ENCODE measurements at places on chromosomes 12 and 14.

- DNase-seq, result no peak
Measured at GRCh38 chr12:125434936-125435443, 369.8 kb downstream of the AACS start.

DNA sequence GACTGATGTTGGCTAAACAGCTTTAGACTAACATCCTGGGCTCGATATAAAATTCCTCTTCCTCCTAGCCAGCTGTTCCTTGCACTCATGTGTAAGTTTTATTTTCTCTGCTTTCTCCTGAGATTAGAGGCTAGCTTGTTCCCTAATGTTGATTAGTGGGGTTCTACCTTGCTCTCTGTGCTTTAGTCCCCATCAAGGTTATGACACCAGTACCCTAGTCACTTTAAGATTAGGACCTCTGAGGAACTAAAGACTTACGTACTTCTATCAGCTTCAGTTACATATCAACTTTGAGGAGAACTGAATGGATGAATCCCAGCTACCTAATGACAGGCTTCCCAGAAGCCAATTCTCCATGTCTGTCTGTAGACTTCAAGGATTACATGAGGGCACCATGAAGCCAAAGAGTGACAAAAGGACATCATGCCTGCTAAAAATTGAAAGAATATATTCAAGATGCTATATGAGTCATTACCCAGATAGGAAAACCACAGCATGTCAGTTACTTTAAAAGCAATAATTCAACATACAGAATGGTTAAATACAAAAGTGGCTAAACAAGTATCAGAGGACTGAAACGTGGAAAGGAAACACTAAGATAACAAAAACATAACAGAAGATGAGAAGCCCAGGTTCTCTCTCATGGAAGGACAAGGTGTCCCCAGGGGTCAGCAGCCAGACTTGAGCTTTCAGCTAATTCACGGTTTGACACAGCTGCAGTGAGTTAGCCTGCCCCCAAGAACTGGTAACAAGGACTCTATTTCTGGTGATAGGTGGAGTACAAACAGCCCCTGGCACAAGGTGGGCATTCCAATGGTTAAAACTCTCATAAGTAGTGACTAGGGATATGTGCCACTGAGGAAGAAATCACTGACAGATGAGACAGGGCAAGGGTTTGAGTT, 20.4 kb downstream of the ADAM20 start:
- no peak for DNase-seq

DNA sequence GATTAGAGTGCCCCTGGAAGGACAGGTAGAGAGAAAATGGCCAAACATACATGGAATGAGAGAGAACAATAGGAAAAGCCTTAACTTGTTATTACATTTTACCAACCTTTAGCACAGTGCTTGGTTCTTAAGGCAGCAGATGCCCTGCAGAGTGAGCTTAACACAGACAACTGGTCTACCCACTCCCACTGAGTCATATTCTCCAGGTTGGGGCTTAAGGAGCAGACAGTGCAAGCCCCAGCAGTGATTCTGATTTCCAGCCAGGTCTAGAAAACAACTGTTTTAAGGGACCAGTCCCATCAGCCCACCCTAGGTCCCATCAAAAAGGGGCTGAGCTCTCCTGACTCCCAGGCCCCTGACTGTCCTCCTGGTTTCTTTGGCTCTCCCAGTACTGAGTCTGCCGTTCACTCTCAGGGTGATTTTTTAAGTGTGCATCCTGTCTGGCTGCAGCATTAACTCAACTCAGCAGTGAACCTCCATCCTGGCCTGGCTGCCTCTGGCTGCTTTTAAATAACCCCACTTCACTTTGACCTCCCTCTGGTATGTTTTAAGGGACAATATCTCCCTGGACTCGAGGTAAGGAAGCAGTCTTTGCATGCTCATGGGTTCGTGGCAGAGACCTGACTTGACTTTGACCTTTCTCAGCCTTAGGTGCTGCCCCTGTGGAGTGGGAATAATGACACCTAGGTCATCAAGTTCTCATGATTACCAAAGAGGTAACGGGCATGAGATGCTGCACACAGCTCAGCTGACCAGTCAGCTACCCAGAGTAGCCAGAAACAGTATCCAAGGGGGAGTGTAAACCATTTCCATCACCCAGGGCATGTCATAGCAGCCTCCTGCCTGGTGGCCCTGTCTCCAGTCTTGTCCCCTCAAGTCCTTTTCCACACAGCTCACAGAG, 210.7 kb upstream of the PWP1 start:
- DNase-seq, result no peak

DNA sequence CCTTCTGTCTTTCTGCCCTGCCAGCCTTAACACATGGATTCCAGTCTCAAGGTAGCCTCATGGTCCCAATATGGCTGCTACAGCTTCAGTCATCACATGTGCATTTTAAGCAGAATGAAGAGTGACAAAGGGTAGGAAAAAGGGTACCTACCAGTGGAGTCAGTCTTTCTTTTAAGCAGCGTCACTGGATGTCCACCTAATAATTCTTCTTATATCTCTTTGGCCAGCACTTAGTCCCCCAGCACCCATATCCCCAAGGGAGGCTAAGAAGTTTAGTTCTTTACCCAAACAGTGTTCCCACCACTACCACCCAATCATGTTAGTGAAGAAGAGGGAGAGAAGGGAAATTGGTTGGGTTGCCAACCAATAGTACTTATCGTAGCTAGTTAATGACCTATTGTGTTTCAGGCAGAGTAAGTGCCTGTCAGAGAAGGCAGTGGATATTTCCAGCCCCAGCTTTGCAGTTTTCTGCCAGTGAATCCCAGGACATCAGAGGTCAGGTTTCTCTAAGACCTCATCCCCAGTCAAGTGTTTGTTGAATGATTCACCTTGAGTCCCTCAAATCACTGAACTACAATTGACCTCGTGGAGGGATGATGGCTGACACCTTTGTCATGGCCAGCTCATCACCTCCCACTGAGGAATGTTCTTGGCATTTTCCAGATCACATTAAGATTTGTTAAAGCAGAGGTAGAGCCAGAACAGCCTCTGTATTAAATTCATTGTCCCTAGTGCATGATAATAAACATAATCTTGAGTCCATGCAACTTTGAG, 250.9 kb upstream of the CRY1 start:
- no peak for DNase-seq

DNA sequence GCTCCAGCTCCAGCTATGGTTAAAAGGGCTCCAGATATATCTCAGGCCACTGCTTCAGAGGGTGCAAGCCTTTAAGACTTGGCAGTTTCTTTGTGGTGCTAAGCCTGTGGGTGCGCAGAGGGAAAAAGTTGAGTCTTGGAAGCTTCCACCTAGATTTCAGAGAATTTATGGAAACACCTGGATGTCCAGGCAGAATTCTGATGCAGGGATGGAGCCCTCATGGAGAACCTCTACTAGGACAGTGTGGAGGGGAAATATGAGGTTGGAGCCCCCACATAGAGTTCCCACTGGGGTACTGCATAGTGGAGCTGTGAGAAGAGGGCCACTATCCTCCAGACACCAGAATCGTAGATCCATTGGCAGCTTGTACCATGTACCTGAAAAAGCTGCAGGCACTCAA, 69.9 kb downstream of the SDR9C7 start:
- DNase-seq, result no peak

- no peak for DNase-seq
Measured at GRCh38 chr14:88660056-88660455, 97.2 kb downstream of the ZC3H14 start.

All from stimulated activated CD4-positive, alpha-beta T cell treated with anti-CD3 and anti-CD28 coated beads, Interleukin-15, amount 100 ng/mL, for 1 hour (primary cell).